Activated CD4-positive, alpha-beta memory T cell treated with anti-CD3 and anti-CD28 coated beads for 36 hours (primary cell): ENCODE measurements at places on chromosomes 6 and 20. TPM values are rescaled to one million over a fixed set of nuclear protein-coding genes. Genes with fewer than 3 reads are reported as not detected.

DNA sequence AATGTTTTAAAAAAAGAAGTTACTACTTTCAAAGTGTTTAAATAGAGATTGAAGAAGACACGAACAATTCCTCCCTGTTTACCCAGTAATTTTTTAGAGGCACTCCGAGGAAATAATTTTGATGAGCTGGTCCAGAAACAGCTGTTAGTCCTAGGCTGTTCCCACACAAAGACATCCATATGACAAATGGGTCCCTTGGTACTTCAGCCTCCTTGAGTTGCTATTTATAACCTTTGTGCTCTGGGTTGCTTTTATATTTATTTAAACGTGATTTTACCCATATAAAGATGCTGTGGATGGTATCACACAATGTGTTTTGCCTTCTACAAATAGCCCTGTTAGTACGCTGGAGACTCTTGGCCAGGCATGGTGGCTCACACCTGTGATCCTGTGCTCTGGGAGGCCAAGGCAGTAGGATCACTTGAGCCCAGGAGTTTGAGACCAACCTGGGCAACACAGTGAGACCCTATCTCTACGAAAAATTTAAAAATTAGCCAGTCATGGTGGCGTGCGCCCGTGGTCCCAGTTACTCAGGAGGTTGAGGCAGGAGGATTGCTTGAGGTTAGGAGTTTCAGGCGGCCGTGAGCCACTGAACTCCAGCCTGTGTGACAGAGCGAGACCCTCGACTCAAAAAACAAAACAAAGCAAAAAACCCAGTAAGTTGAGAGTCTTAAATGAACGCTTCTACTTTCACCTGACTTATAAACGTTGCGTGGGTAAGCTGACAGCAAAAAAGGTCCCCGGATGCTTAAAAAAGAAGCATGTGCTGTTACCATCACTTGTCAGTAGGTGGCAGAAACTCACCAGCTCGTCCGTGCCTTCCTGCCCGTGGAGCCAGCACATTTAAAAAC is 56.9 kb upstream of the ARMH2 start:
- H3K27ac ChIP-seq = peak overlapping the region; percentile 89
- peak; percentile 81 for DNase-seq
- peak overlapping the region; percentile 17 for H3K4me3 ChIP-seq
- H3K4me1 ChIP-seq = peaks cover 56% of the 10 kb centered on the region

The TRIM27 gene
- 54.6 TPM for total RNA-seq

- peak; percentile 91 for DNase-seq
- H3K4me1 ChIP-seq = peaks cover 28% of the 10 kb centered on the region
- no peak overlapping the region for H3K27ac ChIP-seq
- no peak overlapping the region for H3K4me3 ChIP-seq
- no peaks in the 10 kb centered on the region for H3K36me3 ChIP-seq
- no peaks in the 10 kb centered on the region for H3K27me3 ChIP-seq
Observed at GRCh38 chr20:50724851-50725723, 6.3 kb upstream of the PARD6B start.

- H3K27me3 ChIP-seq = no peaks in the 10 kb centered on the region
- no peak overlapping the region for H3K27ac ChIP-seq
- H3K4me1 ChIP-seq = no peaks in the 10 kb centered on the region
- no peak overlapping the region for H3K4me3 ChIP-seq
- no peak for DNase-seq
Observed at GRCh38 chr6:169233181-169233580, 20.5 kb downstream of the THBS2 start.

The STX16 gene
- 104 TPM for total RNA-seq

The IL17A gene
- total RNA-seq = 33.7 TPM

GRCh38 chr20:15794409-15794808 is 778.8 kb downstream of the KIF16B start:
- no peak for DNase-seq
- no peak overlapping the region for H3K4me3 ChIP-seq
- no peaks in the 10 kb centered on the region for H3K36me3 ChIP-seq
- no peaks in the 10 kb centered on the region for H3K4me1 ChIP-seq
- no peak overlapping the region for H3K27ac ChIP-seq

DNA sequence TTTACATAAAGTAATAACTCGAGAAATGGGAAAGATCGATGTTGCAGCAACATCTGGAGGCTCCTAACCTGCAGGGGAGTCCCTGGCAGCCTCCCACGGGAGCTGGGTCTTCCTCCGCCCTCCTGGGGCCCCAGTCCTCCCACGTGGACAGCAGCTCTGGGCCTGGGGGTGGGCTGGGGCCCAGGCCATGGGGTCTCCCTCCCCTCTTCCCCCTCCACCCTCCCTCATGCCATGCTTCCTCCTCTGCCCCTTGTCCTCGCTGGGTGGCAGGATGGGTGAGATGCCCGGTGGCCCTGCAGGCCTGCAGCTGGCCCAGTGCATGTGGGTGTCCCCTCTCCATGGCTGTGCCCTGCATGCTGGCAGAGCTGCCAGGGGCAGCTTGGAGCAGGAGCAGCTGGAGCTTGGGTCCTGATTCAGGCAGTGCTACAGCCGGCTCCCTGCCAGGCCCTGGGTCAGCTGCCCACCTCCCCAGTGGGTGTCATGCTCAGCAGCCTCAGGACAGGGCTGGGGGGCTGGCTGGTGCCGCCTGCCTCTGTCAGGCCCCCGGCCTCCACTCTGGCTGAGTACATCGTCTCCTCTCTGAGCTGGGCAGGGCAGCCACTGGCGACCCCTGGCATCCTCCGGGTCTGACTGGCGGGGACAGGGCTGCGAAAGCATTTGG is 48.9 kb upstream of the BHLHE23 start:
- no peak for DNase-seq
- no peak overlapping the region for H3K27ac ChIP-seq
- peaks cover 12% of the 10 kb centered on the region for H3K27me3 ChIP-seq
- no peaks in the 10 kb centered on the region for H3K36me3 ChIP-seq
- H3K4me1 ChIP-seq = no peaks in the 10 kb centered on the region
- no peak overlapping the region for H3K4me3 ChIP-seq

GRCh38 chr20:3248167-3248992 is 9.4 kb upstream of the SLC4A11 start:
- peaks cover 2% of the 10 kb centered on the region for H3K4me1 ChIP-seq
- H3K27me3 ChIP-seq = peaks cover 19% of the 10 kb centered on the region
- H3K27ac ChIP-seq = no peak overlapping the region
- H3K36me3 ChIP-seq = no peaks in the 10 kb centered on the region
- peak overlapping the region; percentile 16 for H3K4me3 ChIP-seq
- DNase-seq = peak; percentile 46

GRCh38 chr6:41463062-41463930 is 82.9 kb upstream of the FOXP4 start:
- H3K27me3 ChIP-seq = peaks cover 28% of the 10 kb centered on the region
- H3K36me3 ChIP-seq = no peaks in the 10 kb centered on the region
- no peak overlapping the region for H3K4me3 ChIP-seq

GRCh38 chr20:53097371-53097770 is 125.2 kb downstream of the TSHZ2 start:
- no peaks in the 10 kb centered on the region for H3K27me3 ChIP-seq
- no peak overlapping the region for H3K27ac ChIP-seq
- no peak for DNase-seq
- H3K4me3 ChIP-seq = no peak overlapping the region

The PCSK2 gene
- total RNA-seq = not detected
